ENCODE measurements at places on chromosomes 4 and X.

DNA sequence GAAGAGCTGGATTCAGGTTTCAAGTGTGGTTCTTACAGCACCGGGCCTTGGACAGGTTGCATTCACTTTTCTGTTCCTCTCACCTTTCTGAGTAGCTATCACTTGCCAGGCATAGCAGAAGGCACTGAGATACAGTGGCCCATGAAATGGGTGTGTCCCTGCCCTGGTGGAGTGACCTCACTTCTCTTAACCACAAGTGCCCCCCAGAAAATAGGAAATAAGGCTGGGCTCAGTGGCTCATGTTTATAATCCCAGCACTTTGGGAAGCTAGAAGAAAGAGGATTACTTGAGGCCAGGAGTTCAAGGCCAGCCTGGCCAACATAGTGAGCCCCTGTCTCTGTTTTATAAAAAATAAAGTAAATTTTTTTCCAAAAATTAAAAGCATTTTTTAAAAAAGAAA lies 101.7 kb upstream of the KIT start:
- DNase-seq: no peak

DNA sequence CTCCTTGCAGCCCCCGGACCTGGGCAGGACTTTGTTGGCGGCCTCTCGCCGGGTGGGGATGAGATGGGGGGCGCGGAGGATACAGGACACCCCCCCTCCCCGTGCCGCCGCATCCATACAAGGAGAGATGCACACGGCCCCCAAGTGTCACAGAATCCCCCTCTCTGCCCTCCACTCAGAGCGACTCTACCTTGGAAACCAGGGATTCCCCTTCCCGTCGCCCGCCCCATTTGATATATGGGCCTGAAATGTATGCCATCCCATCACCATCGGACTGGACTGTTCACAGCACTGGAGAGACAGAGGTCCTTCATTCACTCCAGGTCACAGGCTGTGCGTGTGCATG lies 426 bp downstream of the PORCN start:
- no peak for DNase-seq

GRCh38 chrX:45143455-45143854 lies 57.2 kb downstream of the DIPK2B start:
- no peak for DNase-seq

- DNase-seq: no peak
These were observed 14.5 kb downstream of the HMGB2 start for GRCh38 chr4:173319696-173320095.

GRCh38 chr4:14087459-14087858 lies 459.9 kb upstream of the BOD1L1 start:
- no peak for DNase-seq

DNA sequence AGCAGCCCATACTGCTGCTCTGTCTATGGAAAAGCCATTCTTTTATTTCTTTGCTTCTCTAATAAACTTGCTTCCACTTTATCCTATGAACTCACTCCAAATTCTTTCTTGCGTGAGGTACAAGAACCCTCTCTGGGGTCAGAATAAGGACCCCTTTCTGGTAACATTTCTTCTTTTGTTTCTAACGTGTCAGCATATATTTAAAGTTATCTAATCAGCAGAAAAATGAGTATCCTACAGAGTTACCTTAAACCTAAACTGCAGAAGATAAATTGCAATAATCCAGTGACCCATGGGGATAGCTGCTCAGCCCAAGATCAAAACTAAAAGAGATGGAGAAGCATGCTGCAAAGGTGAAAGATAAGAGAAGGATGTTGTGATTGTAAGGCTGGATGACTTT lies 4.0 kb downstream of the ADH5 start:
- DNase-seq: no peak

DNA sequence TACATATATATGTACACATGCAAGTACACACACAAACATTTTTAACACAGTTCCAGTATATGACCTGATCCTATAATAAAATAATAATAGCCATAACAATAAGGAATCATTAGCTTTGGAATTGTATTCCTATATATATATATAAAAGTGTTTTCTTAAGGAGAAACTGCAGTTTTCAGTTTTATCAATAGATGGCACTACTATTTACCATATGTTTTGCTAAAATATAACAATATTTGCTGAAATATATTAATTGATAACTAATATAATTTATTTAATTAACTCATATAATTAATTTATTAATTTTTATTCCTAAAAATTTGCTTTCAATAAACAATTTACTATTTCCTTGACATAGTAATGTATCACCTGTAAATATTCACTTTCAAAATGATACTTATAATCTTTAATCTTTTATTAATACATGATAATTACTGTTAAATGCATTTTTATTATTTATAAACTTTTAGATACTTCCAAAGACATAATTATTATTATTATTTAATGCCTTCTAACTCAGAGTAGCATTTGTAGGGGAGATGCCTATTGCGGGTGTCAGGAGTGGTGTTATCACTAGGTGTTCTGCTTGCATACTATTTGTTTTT lies 599.5 kb downstream of the FSTL5 start:
- no peak for DNase-seq

DNA sequence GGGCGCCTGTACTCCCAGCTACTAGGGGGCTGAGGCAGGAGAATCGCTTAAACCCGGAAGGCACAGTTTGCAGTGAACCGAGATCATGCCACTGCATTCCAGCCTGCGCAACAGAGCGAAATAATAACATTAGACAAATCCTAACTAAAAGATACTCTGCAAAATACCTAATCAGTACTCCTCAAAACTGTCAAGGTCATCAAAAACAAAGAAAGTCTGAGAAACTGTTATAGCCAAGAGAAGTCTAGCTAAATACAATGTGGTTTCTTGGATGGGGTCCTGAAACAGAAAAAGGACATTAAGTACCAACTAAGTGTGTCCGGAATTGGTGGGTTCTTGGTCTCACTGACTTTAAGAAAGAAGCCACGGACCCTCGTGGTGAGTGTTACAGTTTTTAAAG lies 14.6 kb upstream of the ACSL4 start:
- DNase-seq: no peak

DNA sequence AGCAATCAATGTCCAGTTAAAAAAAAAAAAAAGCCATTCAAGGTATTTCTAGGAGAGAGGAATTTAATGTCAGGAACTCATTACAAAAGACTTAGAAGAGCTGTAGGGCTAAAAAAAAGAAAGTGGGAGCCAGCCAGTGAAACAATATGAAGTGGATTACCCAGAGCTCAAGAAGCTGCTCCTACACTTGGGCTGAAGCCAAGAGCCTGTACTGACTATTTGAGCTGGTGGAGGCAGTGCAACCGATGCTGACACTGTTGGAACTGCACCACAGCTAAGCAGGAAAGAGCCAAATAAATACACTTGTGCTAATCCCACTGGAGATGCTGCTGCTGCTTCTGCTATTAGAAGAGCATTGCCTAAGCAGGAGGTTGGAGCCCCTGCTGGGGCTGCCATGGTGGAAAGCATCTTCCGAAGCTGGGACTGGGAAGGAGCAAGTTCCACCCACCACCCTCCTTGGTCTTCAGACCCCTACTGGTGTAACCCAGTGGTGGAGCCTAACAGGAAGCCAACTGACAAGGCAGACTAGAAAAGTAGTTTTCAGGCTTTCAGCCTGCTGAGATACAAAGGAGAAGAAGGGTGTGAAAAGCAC lies 65.4 kb downstream of the CXXC4 start:
- DNase-seq: no peak

GRCh38 chr4:7815562-7815961 lies 124.1 kb downstream of the AFAP1 start:
- DNase-seq: no peak

DNA sequence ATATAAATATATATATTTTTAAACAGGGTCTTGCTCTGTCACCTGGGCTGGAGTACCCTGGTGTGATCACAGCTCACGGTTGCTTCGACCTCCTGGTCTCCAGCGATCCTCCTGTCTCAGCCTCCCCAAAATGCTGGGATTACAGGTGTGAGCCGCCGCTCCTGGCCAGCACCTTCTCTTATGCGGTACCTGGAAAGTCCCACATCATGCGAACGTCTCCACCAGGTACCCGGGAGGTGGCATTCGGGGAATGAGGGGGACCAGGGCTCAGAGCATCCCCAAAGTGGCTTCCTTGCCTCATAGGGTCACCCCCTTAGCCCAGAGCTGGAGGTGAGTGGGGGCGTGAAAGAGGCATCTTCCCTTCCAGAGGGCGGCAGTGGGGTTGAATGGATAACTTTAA lies 84.0 kb upstream of the PPP2R3B start:
- DNase-seq: no peak

DNA sequence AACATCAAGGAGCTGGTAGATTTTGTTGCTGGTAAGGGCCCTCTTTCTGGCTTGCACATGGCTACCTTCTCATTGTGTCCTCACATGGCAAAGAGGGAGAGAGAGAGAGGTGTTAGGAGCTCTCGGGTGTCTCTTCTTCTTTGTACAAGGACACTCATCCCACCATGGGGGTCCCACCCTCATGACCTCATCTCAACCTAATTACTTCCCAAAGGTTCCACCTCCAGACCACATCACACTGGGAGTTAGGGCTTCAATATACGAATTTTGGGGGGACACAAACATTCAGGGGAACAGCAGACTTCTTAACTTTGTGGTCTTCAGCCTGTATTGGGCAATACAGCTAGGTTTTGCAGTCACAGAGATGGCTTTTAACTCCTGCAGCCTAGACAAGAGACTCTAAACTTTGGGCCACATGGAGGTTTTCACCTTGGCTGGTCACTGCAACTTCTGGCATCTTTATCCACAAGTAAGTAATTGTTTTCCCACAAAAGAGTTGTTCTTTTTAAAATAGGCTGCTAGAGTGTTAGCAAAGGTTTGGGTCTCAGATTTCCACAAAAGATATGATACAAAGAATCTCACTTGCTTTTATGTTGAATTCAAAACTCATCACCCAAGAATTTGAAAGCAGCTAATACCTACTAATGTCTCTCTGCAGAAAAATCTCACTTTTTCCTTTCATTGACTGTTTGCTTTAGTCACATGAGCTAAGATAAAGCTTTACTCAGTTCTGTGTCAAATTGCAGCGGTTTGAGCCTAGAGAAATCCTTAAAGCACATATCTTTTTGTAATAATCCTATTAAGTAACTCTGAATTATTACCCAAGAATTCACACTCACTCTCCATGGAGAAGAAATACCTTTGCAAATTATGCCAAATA lies 39.6 kb upstream of the BBS12 start:
- DNase-seq: no peak

DNA sequence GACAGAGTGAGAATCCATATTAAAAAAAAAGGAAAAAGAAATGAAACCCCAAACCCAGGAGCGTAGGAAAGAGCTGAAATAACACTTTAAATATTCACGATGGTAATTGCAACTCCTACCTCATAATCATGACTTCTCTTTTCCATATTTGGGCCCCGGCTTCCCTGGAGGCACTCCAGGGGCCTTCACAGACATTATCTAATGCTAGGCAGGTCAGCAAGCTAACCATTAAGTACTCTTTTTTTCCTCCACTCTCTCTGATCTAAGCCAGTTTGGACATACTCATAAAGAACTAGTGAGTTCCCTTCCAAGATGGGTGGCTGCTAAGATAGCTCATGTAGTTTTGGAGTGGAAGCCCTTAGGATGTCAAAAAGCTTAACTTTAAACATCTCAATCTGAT lies 83.2 kb downstream of the SH3KBP1 start:
- no peak for DNase-seq

DNA sequence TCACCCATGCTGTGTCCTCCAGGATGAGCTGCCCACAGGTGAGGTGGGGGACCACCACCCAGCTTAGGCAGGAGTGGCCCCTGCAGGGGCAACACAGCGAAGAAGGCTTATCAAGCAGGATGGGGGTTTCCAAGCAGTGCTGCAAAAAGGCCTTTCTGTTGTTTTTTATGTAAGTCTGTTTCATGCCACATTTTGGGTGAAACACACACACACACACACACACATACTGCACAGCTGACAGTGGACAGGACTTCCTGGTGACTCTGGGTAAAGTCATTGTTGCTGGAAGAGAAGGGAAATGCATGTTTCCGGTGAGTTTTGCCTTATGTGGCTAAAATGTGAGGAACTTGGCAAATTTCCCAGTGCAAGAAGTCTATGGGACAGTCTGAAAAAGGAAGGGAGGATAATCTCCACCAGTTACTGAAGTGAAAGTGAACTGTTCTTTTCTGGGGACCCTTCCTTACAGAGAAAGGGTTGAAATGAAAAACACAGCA lies 119.2 kb downstream of the IRF2 start:
- no peak for DNase-seq

DNA sequence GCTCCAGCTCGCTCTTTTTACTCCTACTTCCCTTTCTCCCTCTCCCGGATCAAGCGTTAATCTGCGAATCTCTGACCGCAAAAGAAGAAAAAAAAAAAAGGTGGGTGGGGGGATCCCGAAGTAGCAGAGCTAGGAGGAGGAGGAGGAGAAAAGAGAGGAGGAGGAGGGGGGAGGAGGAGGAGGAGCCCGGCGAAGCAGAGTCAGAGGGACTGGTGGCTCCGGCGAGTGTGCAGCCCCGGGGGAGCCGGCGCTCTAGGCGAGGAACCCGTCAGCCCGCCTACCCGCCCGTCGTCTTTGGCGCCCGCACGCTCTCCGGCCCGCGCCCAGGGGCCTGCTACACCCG lies at the start of gene NHSL2:
Gene NHSL2, plus strand, starts transcription at position 203 of the 343 bp plus-strand sequence.
- DNase-seq: peak; percentile 31

DNA sequence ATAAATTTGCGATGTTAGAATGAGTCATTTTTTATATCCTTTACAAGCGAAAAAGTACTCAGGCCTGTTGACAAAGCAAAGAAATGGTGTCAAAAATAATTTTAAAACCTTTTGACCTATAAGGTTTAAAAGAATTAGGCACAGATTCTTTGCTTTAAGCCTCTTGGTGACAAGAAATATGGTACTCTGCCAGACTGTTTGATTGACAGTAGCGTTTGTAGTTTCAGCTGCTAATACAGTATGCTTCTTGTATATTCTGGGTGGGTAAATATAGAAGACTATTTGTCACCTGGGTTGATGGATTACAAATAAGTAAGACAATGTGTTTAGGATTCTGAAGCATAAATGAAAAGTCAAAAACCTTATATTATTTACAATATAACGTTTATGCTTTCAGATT lies 193.1 kb upstream of the PITX2 start:
- no peak for DNase-seq

DNA sequence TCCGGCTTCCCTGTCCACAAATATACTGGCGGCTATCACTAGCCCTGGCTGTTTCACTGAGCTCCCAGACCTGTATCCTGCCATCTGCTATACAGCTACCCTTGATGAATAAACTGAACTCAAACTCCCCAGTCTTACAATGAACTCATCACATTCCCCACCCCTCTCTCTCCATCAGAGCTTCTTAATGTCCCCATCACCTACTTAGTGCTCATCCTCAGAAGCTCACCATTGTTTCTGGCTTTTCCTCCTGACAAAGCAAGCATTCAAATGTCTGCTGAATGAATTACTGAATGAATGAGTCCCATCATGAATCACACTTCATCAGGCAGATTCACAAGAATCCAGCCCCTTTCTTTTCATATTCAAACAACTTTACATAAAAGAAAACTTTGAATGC lies 5.7 kb upstream of the DGAT2L6 start:
- DNase-seq: no peak

DNA sequence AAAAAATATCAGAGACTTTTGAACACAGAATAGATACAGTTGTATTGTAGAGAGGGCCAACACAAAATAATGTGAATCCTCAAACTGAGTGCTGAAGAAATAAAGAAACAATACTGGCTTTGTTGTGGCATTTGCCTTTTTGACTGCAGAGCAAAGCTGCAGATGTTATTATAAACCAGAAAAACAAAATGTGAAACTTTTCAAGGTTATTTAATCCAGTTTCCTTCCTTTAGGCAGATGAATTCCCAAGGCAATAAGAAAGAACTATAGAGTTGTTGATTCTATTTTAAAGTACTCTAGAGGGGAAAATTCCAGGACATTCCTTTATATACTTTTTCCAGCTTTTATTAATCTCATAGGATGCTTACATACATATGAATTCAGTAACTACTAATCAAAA lies 186.8 kb downstream of the NDST4 start:
- no peak for DNase-seq

- DNase-seq: no peak
These were observed 112.8 kb upstream of the DKK2 start for GRCh38 chr4:107148904-107149303.
